HEK293T (cell line): ENCODE measurements at places on chromosomes 16 and 17.

DNA sequence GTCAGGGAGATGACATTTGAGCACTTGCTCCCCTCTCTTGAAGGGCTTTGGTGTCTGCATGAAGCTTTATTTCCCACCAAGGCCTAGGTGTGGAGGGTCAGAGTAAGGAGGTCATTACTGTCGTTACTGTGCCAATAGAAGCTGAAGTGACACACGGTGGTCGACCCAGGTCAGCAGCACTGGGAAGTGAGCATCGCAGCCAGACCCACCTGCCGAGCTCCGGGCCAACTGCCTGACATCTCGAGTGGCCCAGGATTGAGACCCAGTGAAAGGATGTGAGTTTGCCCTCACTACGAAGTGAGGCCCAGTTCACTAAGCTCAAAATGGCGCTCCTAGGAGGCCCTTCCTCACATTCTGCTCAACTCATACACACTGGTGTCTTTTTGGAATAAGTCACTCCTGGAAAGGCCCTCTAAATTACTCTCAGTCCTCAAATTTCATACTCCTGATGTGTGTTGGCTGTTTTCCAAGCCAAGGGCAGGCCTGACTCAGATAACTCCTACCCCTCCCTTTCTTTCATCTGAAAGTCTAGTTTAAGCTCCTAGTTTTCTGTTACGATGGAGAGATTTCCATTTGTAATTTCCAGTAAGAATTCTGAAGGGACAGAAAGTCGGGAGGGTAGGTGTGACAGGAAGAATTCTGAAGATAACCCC, 200.4 kb downstream of the LGALS9B start:
- DNase-seq: peak; percentile 18

DNA sequence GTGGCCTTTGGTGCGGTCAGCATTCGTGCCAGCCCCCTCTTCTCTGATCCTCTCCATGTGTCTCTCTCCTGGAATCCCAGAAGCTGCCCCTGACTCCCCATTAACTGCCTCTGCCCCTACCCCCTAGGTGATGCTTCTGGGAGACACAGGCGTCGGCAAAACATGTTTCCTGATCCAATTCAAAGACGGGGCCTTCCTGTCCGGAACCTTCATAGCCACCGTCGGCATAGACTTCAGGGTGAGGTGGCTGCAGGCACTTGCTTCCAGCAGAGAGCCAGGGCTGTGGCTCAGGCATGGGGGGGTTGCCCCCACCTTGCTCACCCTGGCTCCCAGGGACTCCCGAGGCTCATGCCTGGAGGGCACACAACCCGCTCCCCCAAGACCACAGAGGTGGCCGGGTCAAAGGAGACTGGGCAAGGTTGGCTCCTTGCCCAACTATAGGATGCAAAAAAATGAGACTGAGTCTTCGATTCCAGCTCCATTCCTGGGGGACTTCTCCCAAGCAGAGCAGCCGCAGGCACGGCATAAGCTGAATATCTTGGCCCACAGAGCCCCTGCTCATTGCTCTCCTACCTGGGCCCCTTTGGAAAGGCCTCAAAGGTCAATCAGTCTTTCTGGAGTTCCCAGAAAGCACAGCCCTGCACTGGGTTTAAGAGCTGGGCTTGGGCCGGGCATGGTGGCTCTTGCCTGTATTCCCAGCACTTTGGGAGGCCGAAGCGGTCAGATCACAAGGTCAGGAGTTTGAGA, 3.8 kb downstream of the RAB37 start:
- no peak for DNase-seq

DNA sequence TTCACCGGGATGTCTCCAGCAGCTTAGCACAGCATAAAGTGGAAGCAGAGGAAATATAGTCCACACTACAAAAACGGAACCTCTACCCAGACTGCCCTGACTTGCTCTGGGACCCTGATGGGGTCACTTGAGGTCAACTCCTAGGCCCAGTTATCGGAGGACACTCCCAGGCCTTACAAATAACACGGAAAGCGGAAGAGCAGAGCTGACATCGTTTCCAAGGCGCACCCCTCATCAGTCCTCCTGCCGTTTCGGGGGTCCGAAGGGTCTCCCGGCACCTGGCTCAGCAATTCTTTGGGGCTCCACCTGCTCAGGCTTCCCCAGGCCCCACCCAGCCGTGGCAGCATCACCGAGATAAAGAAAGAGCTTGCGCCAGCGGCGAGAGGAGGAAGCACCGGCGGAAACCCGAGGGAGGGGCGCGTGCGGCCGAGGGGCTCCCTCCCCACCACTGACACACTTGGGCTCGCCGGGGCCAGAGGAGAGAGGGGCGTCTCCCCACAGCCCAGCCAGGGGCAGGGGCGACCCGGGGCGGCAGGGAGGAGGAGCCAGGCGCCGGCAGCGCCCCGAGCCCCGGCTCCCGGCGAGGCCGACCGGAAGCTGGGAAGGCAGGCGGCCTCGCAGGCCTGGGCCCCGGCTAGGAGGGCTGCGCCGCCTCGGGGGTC, 727 bp downstream of the CORO7 start:
- DNase-seq: peak; percentile 37

DNA sequence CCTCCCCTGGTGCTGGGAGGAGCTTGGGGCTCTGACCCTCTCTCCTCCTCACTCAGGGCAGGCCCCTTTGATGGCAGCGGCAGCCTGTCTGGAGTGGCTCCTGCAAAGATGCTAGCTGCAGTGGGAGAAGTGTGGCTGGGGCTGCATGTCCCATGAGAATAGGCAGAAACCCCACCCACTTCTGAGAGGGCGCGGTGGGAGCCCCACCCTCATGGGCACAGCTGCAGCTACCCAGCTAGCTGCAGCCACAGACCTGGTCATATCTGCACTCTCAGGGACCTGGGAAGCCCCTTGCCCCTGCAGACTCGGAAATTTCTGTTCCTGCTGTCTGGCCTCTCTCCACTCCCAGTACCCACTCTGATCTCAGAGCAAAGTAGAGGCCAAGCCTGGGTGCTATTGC, 72.2 kb upstream of the BRD7 start:
- no peak for DNase-seq

DNA sequence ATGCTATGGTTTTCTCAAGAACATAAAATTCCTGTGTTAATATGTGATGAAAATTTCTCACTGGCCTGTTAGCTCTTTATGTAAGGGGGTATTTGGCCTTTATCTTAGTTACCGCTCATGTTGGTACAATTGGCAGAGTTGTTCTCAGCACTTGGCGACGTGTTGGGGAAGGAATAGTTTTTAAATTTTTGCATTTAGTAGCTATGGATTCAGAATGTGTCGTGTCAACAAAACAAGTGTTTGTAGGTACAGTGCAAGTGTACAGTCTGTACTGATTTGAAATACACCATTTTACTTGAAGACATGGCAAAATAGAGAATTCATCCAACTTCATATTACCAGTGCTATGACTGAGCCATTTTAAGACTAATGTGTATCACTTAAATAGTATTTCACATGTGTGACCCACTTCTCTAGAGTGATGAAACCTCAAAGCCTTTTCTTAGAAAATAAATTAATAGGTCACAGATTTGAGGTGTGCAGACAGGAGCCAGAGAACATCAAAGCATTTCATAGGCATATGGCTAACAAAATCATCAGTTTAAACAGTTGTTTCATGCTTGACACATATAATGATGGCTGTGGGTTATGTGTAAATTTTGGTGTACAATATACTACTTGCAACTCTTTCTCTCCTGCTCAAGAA, 150.8 kb downstream of the PHKB start:
- DNase-seq: no peak

DNA sequence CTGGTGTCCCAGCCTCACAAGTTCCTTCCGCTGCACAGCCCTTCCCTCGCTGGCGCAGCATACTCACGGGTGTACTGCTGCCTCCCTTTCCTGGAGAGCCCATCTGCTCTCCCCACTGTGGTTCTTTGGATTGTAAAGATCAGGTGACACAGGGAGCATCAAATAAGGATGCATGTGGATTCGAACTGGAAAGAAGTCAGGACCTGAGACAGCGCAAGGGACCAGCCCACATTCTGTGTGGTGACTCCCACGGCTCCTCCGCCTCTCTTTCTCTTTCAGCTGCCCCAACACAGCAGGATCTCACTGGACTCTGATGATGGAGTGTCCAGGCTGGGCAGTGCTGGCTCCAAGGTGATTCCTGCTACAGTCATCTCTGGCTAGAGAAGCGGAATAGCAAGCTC, 8.1 kb downstream of the LDAF1 start:
- DNase-seq: no peak

- no peak for DNase-seq
Measured at GRCh38 chr17:62618647-62619416, 8.6 kb upstream of the MRC2 start.

GRCh38 chr17:57459286-57459915, 203.1 kb downstream of the MSI2 start:
- DNase-seq: no peak

GRCh38 chr16:51107742-51108141, 43.3 kb downstream of the SALL1 start:
- DNase-seq: no peak

DNA sequence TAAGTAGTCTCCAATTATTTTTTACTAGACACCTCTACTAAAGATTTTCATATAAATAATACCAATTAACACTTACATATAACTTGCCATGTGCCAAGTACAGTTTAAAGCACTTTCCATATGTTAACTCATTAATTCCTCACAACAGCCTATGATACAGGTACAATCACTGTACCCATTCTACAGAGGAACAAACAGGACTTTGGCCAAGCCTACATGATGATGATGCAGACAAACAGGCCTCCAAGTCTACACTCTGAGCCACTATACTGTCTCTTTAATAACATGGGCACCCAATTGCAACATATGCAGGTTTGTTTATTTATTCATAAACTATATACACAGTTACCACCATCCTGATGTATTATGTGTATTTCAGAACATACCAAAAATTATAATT, 46.0 kb downstream of the TOX3 start:
- no peak for DNase-seq

DNA sequence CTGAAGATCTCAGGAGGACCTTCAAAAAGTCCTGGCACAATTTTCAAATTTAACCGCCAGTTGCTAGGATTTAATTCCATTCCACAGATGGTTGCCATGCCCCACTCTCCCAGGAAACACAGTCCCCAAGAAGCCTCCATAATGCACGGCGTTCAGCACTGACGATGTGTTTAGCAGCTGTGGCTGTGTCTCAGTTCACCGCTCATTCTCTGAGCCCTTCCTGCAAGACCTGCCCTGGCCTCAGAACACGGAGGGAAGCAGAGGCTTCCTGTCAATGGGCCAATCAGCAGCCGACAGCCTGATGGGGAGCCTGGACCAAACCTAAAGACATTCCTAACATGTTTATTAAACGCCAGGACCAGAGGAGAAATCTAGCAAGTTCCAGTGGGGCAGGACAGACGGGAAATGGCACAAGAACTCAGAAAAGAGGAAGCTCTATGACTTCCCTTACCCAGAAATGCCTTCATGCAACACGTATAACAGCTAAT, 4.9 kb downstream of the MYLK3 start:
- no peak for DNase-seq
